ENCODE measurements at places on chromosomes 5 and 9. TPM values are rescaled to one million over a fixed set of nuclear protein-coding genes. Genes with fewer than 3 reads are reported as not detected.

DNA sequence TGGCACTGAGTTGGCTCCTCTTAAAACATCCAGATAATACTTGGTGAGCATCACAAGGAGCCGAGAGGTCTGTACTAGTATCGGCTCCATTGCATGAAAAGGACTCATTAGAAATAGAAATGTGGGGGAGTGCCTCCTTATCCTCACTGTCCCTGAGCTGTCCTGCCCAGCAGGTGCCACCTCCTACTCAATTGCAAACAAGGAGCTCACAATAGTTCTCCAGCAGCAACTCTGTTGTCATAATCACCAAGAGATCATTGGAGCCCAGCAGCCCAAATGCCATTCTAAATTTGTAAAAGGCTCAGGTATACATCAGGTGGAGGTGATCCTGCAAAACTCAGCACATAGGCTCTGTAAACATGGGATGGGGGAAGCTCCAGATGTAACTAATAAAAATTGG, 99.1 kb downstream of the PLK2 start:
- H3K4me3 ChIP-seq, result no peak overlapping the region
- H3K27ac ChIP-seq, result no peak overlapping the region
- no peaks in the 10 kb centered on the region for H3K4me1 ChIP-seq
- no peak for DNase-seq
- no peaks in the 10 kb centered on the region for H3K36me3 ChIP-seq

The THBS4 gene
- not detected for polyA plus RNA-seq

The CDH9 gene
- polyA plus RNA-seq, result not detected

GRCh38 chr5:60185231-60186099, 291.9 kb upstream of the PDE4D start:
- no peaks in the 10 kb centered on the region for H3K4me1 ChIP-seq
- H3K36me3 ChIP-seq, result no peaks in the 10 kb centered on the region
- no peak overlapping the region for H3K27ac ChIP-seq
- no peaks in the 10 kb centered on the region for H3K27me3 ChIP-seq
- no peak overlapping the region for H3K4me3 ChIP-seq

DNA sequence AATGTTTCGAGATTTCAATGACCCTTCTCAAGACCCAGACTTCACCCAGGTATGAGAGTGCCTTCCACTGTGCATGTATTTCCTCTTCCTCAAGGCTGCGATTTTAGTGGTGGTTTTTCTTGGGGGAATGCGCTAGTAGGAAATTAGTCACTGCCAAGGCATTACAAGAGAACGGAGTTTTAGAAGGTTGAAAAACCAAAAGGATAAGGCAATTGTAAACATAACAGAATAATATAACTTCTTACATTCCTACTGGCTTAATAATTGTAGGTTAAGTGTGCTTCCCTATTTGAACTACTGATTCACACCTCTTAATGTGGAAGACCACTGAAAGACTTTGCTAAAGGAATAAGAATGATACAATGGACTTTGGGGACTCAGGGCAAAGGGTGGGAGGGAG, 38.9 kb downstream of the ACO1 start:
- peaks cover 14% of the 10 kb centered on the region for H3K36me3 ChIP-seq
- H3K4me1 ChIP-seq, result no peaks in the 10 kb centered on the region
- no peak overlapping the region for H3K27ac ChIP-seq
- H3K4me3 ChIP-seq, result no peak overlapping the region
- no peak for DNase-seq

The PRLR gene
- polyA plus RNA-seq, result not detected

DNA sequence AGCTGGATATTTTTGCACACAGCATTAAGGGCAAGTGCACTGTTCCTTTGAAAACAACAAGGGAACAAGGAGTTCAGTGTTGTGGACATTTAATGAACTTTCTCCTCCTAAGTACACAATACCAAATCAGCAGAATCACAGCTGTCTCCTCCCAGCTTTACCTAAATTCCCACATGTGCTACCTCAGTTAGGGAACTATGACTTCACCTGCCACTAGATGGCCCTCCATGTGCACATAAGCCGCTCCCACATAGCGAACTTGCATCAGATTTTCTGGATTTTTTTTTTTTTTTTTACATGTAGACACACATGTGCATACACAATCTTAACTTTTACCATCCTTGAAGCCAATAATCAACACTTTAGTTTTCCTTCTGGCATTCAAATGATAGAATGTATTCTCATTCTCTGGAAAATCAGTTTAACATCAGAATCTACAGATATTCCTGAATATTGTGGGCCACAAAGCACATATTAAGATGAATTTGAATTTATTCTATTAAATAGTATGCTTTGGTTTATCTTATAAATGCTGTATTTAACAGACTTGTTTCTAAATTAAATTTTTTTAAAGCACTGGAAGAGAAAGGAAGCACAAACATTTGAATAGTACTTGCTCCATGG, 123.6 kb downstream of the PALM2AKAP2 start:
- H3K27ac ChIP-seq, result no peak overlapping the region
- H3K36me3 ChIP-seq, result no peaks in the 10 kb centered on the region
- no peak overlapping the region for H3K4me3 ChIP-seq
- peak; percentile 62 for DNase-seq

GRCh38 chr9:109473329-109473728, 24.8 kb downstream of the PTPN3 start:
- H3K4me1 ChIP-seq, result no peaks in the 10 kb centered on the region
- H3K27ac ChIP-seq, result no peak overlapping the region
- DNase-seq, result no peak
- H3K4me3 ChIP-seq, result no peak overlapping the region
- peaks cover 33% of the 10 kb centered on the region for H3K27me3 ChIP-seq

DNA sequence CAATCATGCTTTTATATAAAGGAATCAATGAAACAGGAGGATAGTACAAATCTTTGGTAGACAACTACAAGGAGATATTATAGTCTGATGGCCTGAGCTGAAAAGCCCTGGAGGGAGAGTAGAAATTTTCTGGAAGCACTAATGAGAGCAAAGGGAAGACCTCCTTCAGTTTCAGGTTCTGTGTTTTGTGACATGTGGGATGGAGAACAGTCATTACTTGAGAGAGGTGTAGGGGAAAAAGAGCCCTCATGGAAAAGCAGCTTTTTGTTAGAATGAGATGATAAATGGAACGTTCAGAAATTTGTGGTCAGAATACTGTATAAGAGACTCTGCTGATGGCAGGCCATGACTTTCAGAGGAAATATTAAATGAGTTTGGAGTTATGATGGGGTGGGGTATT, 360.6 kb upstream of the MEF2C start:
- no peaks in the 10 kb centered on the region for H3K36me3 ChIP-seq
- no peaks in the 10 kb centered on the region for H3K27me3 ChIP-seq
- H3K27ac ChIP-seq, result no peak overlapping the region
- peaks cover 5% of the 10 kb centered on the region for H3K4me1 ChIP-seq

All from naive B cell (primary cell).